ENCODE measurements at places on chromosomes 1 and 21. TPM values are rescaled to one million over a fixed set of nuclear protein-coding genes. Genes with fewer than 3 reads are reported as not detected.

The PADI4 gene
- total RNA-seq: 0.95 TPM

The ETV3L gene
- not detected for total RNA-seq

The AMPD1 gene
- not detected for total RNA-seq

The ANKRD65 gene
- total RNA-seq: not detected

The RNF11 gene
- 29.0 TPM for total RNA-seq

DNA sequence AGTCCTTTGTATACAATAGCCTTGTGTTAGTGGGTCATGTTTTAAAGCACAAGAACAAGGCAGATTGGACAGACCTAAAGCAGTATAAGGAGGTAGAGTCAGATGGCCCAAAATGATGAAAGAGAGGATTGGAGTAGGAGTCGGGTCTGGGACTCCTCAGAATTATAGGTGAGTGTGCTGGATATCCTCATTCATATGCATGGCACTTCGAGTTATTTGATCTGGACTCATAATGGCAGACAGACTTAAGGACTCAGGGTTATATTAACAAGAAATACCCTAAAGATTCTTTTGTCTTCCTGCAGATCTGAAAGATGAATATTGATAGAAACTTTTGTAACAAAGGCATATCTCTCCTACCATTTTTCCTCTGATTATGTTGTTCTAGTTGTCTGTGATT, 92.7 kb downstream of the GABPA start:
- no peak overlapping the region for H3K4me3 ChIP-seq
- no peaks in the 10 kb centered on the region for H3K27me3 ChIP-seq
- H3K36me3 ChIP-seq: no peaks in the 10 kb centered on the region
- peaks cover 7% of the 10 kb centered on the region for H3K4me1 ChIP-seq
- H3K27ac ChIP-seq: no peak overlapping the region

DNA sequence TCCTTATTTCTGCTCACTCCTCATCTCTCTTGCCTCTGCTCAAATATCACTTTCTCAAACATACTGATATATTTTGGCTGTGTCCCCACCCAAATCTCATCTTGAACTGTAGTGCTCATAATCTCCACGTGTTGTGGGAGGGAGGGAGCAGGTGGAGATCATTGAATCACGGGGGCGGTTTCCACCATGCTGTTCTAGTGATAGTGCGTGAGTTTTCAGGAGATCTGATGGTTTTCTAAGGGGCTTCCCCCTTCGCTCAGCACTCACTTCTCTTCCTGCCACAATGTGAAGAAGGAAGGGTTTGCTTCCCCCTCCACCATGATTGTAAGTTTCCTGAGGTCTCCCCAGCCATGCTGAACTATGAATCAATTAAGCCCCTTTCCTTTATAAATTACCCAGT, 26.6 kb downstream of the ZBTB8OS start:
- no peaks in the 10 kb centered on the region for H3K27me3 ChIP-seq
- H3K27ac ChIP-seq: peak overlapping the region; percentile 64
- DNase-seq: peak; percentile 36
- H3K36me3 ChIP-seq: peaks cover 49% of the 10 kb centered on the region
- no peak overlapping the region for H3K4me3 ChIP-seq

DNA sequence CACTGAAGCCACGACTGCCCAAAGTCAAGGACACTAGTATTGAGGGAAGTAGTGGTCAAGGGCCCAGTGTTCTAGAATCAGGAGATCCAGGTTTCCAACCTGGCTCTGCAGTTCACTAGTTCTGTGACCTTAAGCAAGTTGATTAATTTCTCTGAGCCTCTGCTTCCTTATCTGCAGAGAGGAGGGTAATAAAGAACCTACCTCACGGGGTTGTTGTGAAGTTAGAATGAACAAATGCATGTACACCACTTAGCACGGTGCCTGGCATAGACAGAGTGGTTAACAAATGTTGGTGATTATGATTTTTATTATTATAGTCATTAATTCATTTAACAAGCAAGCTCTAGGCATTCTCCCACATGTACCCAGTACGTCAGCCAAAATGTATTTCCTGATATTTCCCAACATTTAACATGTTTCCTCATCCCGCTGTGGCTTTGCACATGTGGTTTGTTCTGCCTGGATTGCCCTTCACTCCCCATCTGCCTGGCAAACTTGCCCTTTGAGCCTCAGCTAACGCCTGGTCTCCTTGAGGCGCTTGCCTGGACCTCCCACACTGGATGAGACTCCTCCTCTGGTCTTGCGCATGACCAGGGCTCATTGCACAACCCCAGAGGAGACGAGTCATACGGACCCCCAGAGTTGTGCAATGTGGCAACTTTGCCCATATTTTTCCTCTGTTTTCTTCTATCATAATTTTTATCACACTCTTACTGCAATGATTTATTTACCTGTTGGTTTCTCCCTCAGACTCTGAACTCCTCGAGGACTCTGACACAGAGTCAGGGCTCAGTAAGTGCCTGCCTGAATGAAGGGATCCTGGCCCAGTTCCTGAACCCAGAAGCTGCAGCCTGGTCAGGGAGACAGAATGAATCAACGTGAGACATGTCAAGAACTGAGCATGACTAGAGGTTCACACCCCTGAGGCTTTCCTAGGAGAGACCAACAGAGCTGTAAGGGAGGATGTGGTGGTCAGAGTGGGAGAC, 20.7 kb upstream of the MFSD2A start:
- DNase-seq: no peak
- H3K27ac ChIP-seq: no peak overlapping the region
- no peaks in the 10 kb centered on the region for H3K36me3 ChIP-seq
- peaks cover 2% of the 10 kb centered on the region for H3K4me1 ChIP-seq

GRCh38 chr1:94970783-94971182, 43.9 kb upstream of the CNN3 start:
- H3K36me3 ChIP-seq: no peaks in the 10 kb centered on the region
- H3K4me3 ChIP-seq: no peak overlapping the region
- no peak overlapping the region for H3K27ac ChIP-seq
- H3K4me1 ChIP-seq: no peaks in the 10 kb centered on the region

DNA sequence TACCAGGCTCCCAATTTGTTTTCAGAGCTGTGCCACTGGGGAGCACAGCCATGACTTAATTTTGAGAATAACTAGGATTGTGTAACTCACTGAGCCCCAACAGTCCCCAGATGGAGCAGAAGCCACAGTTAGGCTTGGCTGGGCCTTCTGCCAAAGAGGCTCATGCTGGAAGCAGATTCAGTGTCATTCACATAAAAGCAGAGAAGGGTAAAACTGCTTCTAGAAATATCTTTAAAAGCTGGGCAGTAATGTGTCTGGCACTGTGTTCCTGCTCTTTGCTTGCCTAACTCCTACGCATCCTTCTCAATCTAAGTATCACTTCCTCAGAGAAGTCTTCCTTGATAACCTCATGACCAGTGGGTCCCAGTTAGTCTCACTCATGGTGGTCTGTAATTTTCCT, 20.3 kb downstream of the STK40 start:
- H3K27me3 ChIP-seq: no peaks in the 10 kb centered on the region
- H3K36me3 ChIP-seq: peaks cover 34% of the 10 kb centered on the region
- H3K27ac ChIP-seq: peak overlapping the region; percentile 85
- peaks cover 51% of the 10 kb centered on the region for H3K4me1 ChIP-seq

DNA sequence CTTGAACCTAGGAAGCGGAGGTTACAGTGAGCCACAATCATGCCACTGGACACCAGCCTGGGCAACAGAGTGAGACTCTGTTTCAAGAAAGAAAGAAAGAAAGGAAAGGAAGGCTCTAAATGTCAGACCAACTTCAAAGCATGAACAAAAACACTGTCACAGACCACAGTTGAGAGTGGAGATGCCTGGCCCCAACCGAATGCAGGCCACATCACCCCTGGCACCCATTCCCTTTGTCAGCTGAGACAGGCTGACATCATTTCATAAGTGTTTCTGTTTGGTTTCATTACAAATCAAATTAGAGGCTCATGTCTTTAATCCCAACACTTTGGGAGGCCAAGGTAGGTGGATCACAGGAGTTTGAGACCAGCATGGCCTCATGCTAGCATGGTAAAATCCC, 28.6 kb upstream of the NADK start:
- no peak for DNase-seq
- H3K27me3 ChIP-seq: no peaks in the 10 kb centered on the region
- no peak overlapping the region for H3K4me3 ChIP-seq
- peaks cover 8% of the 10 kb centered on the region for H3K4me1 ChIP-seq
- H3K36me3 ChIP-seq: peaks cover 40% of the 10 kb centered on the region

DNA sequence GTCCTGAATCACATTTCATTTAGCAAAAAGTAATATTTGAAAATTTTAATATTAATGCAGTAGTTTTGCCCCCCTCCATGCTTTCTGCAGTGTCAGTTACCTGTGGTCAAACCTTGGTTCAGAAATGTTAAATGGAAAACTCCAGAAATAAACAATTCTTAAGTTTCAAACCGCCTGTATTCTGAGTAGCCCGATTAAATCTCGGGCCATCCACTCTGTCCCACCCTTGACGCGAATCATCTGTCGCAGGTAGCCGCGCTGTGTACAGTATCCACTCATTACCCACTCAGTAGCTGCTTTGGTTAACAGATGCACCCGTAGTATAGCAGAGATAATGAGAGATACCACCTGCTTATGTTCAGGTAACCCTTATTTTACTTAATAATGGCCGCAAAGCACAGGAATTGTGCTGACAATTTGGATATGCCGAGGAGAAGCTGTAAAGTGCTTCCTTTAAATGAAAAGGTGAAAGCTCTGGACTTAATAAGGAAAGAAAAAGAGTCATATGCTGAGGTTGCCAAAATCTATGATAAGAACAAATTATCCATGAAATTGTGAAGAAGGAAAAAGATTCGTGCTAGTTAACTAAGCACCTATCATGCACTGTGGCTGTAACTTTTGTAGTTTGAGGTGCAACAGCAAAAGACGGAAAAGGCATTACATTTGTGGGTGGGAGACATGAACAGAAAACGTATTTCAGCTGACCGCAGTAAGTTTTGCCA, 889 bp upstream of the SCYL3 start:
- peak overlapping the region; percentile 99 for H3K27ac ChIP-seq
- H3K27me3 ChIP-seq: peaks cover 27% of the 10 kb centered on the region
- H3K4me1 ChIP-seq: peaks cover 38% of the 10 kb centered on the region
- H3K36me3 ChIP-seq: peaks cover 13% of the 10 kb centered on the region

DNA sequence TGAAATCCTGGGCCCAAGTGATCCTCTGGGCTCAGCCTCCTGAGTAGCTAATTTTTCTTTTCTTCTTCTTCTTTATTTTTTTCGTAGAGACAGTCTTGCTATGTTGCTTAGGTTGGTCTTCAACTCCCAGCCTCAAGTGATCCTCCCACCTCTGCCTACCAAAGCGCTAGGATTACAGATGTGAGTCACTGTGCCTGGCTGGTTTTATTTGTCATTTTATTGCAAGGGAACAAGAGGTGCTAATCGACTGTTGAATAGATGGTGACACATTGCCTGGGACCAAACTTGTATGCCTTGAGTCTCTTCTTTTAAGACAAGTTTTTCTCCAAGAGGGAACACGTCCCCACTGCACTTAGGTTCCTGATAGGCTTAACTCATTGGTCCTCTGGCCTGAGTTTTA, 20.0 kb upstream of the KLHDC8A start:
- H3K27ac ChIP-seq: no peak overlapping the region
- H3K4me3 ChIP-seq: no peak overlapping the region
- no peak for DNase-seq
- H3K4me1 ChIP-seq: peaks cover 5% of the 10 kb centered on the region
